Colonic mucosa (tissue), 4 donors: ENCODE measurements at places on chromosomes 13 and 19. TPM values are rescaled to one million over a fixed set of nuclear protein-coding genes. Genes with fewer than 3 reads are reported as not detected.

The AXL gene
- total RNA-seq = 21.4 TPM

DNA sequence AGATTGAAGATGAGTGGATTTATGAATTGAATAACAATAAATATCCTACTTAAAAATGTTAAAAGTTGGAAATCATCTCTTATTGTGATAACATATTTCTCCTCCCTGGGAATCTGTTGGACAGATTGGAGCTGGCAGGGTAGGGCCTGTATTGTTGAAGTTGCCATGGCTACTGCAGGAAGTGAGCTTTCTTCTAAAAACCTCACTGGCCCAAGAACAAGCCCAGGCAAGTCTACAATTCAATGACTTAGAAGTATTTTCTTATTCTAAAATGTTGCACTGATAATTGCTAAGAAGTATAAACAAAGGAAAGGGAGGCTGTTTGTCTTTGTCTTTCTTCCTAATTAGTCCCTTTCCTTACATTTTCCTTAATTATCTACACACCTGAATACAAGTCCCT is 112.1 kb downstream of the DLEU7 start:
- DNase-seq = no peak
- no peak overlapping the region for H3K4me3 ChIP-seq

DNA sequence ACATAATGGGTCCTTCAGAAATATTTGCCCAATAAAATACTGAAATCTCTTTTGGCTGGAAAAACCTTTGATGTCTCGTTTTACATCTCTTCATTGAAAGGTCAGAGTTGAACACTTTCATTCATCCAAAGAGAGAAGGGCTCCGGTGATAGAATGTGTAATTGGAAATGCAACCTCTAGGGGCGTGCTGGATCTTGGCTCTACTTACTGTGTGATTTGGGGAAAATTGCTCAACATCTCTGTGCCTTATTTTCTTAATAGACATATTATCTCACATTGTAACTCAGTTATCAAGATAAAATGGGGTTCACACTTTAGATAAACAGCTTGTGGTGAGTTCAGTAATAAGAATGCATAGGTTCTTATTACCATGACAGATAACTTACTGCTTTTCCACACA is 1444.1 kb downstream of the SLITRK5 start:
- H3K27me3 ChIP-seq = no peaks in the 10 kb centered on the region
- H3K4me1 ChIP-seq = no peaks in the 10 kb centered on the region
- no peak for DNase-seq
- H3K36me3 ChIP-seq = no peaks in the 10 kb centered on the region
- H3K4me3 ChIP-seq = no peak overlapping the region

DNA sequence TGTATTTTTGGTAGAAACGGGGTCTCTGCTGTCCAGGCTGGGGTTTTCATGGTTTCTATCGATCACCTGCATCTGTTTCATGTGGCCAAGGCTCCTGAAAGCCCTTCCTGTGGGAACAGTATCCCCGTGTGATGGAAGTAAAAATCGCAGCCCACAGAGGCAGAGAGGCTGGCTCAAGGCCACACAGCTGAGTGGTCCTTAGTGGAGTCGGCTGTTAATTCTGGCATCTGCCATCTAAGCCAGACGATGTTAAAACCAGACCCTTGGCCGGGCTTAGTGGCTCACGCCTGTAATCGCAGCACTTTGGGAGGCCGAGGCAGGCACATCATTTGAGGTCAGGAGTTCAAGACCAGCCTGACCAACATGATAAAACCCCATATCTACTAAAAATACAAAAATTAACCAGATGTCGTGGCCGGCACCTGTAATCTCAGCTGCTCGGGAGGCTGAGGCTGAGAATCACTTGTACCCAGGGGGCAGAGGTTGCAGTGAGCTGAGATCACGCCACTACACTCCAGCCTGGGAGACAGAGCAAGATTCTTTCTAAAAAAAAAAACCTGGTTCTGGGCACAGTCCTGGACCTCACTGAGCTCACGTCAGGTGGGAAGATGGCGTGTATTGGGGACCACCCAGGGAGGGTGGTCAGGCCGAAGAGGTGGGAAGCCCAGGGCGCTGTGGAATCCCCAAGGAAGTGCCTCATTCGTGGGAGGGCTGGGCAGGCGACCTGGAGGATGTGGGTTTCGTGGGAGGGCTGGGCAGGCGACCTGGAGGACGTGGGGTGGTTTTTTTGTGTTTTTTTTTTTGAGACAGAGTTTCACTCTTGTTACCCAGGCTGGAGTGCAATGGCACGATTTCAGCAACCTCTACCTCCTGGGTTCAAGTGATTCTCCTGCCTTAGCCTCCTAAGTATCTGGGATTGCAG is 18.5 kb upstream of the MISP start:
- H3K4me3 ChIP-seq = no peak overlapping the region
- no peaks in the 10 kb centered on the region for H3K27me3 ChIP-seq
- no peaks in the 10 kb centered on the region for H3K4me1 ChIP-seq
- no peak for DNase-seq
